ENCODE measurements at places on chromosomes 7 and 10.

DNA sequence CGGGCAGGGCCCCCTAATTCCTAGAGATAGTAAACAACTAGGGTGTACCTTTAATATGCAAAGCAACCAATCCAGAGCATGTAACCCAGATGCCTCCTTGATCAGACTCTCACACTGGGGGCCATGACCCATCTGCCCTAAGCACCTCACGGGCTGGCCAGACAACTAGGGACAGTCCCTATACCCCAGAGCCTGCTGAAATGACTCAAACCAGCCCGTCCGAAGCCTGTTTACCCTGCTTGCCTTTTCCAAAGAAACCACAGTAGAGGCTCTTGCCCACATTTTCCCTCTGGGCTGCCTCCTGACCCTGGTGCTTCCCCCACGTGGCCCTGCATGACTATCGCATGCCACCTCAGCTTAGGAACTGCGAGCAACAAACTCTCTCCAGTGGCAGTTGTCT lies 46.2 kb downstream of the RGS10 start:
- no peak for DNase-seq

GRCh38 chr10:131943021-131943814 lies 38.5 kb downstream of the BNIP3 start:
- DNase-seq, result no peak

DNA sequence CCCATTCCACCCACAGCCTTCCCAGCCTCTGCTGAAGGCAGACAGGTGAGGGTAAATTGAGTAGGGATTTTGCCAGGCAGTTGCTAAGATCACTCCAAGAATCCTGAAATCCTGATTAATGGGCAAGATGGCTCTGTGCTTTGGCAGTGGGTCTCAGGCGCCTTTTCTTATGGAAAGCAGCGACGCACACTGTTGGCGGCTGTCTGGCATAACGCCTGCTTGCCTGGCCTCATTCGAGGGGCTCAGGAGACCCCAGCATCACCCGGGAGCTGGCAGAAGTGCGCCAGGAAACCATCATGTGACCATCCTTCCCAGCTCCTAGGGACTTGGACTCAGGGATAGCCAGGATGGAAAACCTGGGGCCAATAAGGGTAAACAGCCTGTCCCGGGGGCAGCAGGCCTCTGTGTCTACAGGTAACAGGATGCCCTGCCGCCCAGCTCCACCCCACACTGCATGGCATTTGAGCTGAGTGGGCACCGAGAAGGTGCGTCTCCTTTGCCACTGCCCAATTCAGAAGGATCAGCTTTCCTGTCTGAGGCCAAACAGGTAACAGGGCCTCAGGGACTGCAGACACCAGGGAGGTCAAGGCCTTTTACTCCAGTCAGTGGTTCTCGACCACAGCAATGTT lies 98.6 kb downstream of the FAM53B start:
- DNase-seq, result no peak

DNA sequence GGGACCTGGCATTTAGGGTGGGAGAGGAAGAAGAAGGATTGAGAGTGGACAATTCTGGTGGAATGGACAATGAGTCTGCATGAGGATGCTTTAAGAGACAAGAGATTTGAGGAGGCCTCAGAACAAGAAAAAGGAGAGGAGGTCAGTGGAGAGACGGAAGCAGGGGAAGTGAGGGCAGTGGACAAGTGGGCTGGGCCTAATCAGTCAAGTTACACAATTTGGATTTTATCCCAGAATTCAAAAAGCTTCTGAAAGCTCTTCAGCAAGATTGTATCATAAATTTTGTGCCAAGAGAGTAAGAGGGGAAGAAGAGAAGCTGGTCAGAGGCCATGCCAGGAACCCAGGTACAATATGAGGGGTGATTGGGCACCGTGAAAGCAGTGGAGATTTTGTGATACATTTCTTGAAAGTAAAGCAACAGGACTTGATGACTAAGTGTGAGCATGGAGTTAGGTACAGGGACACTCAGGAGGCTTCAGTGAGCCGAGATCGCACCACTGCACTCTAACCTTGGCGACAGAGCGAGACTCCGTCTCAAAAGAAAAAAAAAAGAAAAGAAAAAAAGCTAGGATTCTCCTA lies 19.3 kb upstream of the TSPAN13 start:
- DNase-seq, result no peak

GRCh38 chr10:98833542-98833941 lies 386.8 kb upstream of the HPS1 start:
- no peak for DNase-seq

DNA sequence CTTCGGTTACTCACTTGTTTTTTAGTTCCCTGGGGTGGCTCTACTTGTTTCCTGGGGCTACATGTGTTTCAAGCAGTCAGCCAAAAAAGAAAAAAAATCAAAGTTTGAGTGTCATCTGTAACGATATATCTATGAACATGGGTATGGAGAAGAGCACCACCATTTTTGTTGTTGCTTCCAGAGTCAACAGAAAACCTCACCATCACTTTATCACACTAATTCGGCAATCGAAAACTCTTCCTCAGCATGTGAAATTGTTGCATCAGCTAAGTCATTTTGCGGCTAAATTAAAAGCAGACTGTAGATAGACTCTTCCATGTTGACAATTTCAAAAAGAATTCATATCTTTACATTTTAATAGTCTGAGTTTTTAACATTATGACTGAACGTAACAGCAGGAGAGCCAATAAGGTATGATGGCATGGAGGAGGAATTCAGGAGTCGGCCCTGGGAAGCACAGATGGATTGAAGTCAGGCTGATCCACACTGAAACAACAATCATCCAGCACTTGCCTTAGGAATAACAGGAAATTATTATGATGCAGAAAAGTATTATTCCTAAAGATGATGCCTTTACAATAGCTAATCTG lies 455.7 kb upstream of the KLF6 start:
- DNase-seq, result no peak

DNA sequence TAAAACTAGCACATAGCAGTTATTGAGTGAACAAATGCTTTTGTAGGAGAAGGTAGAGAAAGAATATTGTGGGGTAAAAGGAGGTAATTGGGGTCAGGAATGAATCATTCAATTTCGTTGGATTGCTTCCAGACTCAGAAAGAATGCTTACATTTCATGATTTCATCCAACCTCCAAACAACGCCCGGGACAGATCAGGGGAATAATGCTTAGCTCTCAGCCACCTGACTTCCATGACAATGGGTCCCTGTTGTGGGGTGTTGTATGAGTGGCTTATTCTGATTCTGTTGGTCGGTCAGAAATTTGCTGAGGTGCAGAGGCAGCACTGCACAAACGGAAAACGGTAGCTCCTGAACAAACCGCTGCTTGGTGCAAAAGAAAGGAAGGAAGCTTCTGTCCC lies 24.0 kb upstream of the INPP5F start:
- no peak for DNase-seq

GRCh38 chr10:125018576-125019143 lies 76.7 kb downstream of the ZRANB1 start:
- DNase-seq, result no peak

- peak; percentile 77 for DNase-seq
Measured at GRCh38 chr10:31928549-31929260, at the start of gene ARHGAP12. Gene ARHGAP12, minus strand, starts transcription at chr10:31928831. Its CDS starts 19,976 bp downstream, at chr10:31908855.

DNA sequence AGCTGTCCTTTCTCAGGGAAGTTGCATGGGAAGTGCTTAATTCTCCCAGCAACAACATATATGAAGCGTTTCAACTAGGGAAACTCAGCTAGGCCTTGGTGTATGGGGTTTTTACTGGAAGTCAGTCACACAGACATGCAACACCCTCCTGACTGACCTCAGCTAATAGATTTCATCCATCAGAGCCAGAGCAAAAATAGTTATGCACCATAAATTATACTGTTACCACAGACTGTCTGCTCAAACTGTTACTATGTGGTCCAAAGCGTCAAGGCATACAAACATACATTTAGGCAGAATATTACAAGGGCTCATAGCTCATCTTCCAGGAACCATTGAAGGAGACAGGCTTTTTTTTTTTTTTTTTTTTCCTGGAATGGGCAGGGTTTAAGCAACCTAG lies 417.9 kb downstream of the ANKRD7 start:
- DNase-seq, result no peak

- DNase-seq, result no peak
Measured at GRCh38 chr7:91957232-91957631, 16.6 kb downstream of the AKAP9 start.

Data from SK-N-DZ (cell line).